ENCODE measurements at places on chromosomes 6 and 20. TPM values are rescaled to one million over a fixed set of nuclear protein-coding genes. Genes with fewer than 3 reads are reported as not detected.

GRCh38 chr20:46583411-46584214, 33.2 kb upstream of the OCSTAMP start:
- H3K4me1 ChIP-seq = no peaks in the 10 kb centered on the region
- no peaks in the 10 kb centered on the region for H3K36me3 ChIP-seq
- H3K27ac ChIP-seq = no peak overlapping the region
- no peak overlapping the region for H3K4me3 ChIP-seq
- no peak for DNase-seq
- peaks cover 15% of the 10 kb centered on the region for H3K27me3 ChIP-seq

CLVS2 gene
- not detected for total RNA-seq

EFCAB8 gene
- 0.71 TPM for total RNA-seq

- DNase-seq = no peak
- peaks cover 57% of the 10 kb centered on the region for H3K4me1 ChIP-seq
- peak overlapping the region; percentile 98 for H3K27ac ChIP-seq
- peaks cover 5% of the 10 kb centered on the region for H3K36me3 ChIP-seq
- no peaks in the 10 kb centered on the region for H3K27me3 ChIP-seq
- H3K4me3 ChIP-seq = peak overlapping the region; percentile 95
These were observed 59.2 kb upstream of the CEP85L start for GRCh38 chr6:118710616-118711015.

DNA sequence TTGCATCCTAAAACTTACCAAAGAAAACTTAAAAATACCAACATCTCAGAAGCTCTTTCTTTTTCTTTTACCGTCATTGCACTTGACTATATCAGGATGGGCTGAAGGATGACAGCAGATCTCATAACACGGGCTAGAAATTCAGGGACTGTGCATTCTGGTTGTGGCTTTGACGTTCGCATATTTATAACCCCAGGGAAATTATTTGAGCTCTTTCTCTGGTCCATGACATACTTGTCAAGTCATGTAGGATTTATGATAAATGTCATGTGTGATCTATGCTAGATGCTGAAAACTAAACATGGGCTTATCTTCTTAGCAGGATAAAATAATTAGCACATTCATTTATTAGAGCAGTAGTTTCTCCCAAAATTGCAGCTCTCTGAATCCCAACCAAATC, 74.4 kb upstream of the SAMD5 start:
- H3K27ac ChIP-seq = no peak overlapping the region
- no peak for DNase-seq
- H3K27me3 ChIP-seq = no peaks in the 10 kb centered on the region
- no peaks in the 10 kb centered on the region for H3K36me3 ChIP-seq
- no peaks in the 10 kb centered on the region for H3K4me1 ChIP-seq
- H3K4me3 ChIP-seq = no peak overlapping the region

RAB44 gene
- 0.20 TPM for total RNA-seq

GRCh38 chr6:123587838-123588545, 48.8 kb downstream of the TRDN start:
- H3K4me1 ChIP-seq = no peaks in the 10 kb centered on the region
- DNase-seq = no peak
- no peak overlapping the region for H3K27ac ChIP-seq
- no peaks in the 10 kb centered on the region for H3K36me3 ChIP-seq
- no peak overlapping the region for H3K4me3 ChIP-seq
- no peaks in the 10 kb centered on the region for H3K27me3 ChIP-seq

TAGAP gene
- total RNA-seq = 129 TPM

DNA sequence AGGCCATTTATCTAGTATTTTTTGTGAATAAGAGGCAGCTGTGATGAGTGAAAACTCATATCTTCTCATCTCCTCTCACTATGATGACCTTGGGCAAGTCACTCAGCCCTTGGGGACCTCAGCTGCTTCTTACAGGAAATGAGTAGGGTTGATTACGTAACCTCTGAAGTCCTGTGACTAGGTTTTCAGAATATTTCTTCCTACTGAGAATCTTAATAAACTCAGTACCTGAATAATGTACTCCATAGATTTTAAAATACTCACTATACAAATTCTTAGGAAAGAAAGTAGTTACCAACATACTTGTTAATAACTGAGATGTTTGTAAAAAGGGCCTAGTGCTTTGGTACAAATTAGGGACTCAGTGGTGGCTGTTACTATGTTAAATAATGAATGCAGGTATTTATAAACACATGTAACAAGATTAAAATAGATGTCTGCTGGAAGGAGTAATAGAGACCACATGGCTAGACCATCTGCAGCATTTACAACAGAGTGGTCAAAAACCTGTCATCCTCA, 60.9 kb downstream of the RPRD1B start:
- peak overlapping the region; percentile 96 for H3K27ac ChIP-seq
- H3K4me3 ChIP-seq = peak overlapping the region; percentile 71
- DNase-seq = no peak
- peaks cover 87% of the 10 kb centered on the region for H3K4me1 ChIP-seq

- no peak overlapping the region for H3K4me3 ChIP-seq
- no peaks in the 10 kb centered on the region for H3K27me3 ChIP-seq
- no peak overlapping the region for H3K27ac ChIP-seq
- H3K36me3 ChIP-seq = no peaks in the 10 kb centered on the region
- H3K4me1 ChIP-seq = no peaks in the 10 kb centered on the region
- no peak for DNase-seq
These were observed 130.9 kb downstream of the FOXA2 start for GRCh38 chr20:22453244-22454080.

- H3K27ac ChIP-seq = no peak overlapping the region
- H3K36me3 ChIP-seq = no peaks in the 10 kb centered on the region
- H3K27me3 ChIP-seq = no peaks in the 10 kb centered on the region
- DNase-seq = no peak
- H3K4me1 ChIP-seq = no peaks in the 10 kb centered on the region
These were observed 316.7 kb upstream of the MARCKS start for GRCh38 chr6:113540466-113540865.

- H3K27ac ChIP-seq = peak overlapping the region; percentile 92
- no peaks in the 10 kb centered on the region for H3K27me3 ChIP-seq
- no peak for DNase-seq
- peak overlapping the region; percentile 97 for H3K4me3 ChIP-seq
- H3K4me1 ChIP-seq = peaks cover 66% of the 10 kb centered on the region
- H3K36me3 ChIP-seq = peaks cover 35% of the 10 kb centered on the region
These were observed 2.1 kb downstream of the PANK2 start for GRCh38 chr20:3890999-3891929.

- H3K27me3 ChIP-seq = peaks cover 1% of the 10 kb centered on the region
- H3K36me3 ChIP-seq = no peaks in the 10 kb centered on the region
- no peak for DNase-seq
- peaks cover 33% of the 10 kb centered on the region for H3K4me1 ChIP-seq
- H3K4me3 ChIP-seq = no peak overlapping the region
These were observed 75.5 kb upstream of the ELOVL5 start for GRCh38 chr6:53424300-53424699.

OR2B6 gene
- total RNA-seq = not detected

All from activated B cell treated with CpG ODN at 0.5 μM for 24 hours (primary cell).